Activated naive CD4-positive, alpha-beta T cell treated with anti-CD3 and anti-CD28 coated beads, Interleukin-2, amount 50 U/mL, for 72 hours (primary cell): ENCODE measurements at places on chromosomes 3 and 15. TPM values are rescaled to one million over a fixed set of nuclear protein-coding genes. Genes with fewer than 3 reads are reported as not detected.

GRCh38 chr3:12489832-12490231 is 5.6 kb downstream of the TSEN2 start:
- no peak for DNase-seq

DNA sequence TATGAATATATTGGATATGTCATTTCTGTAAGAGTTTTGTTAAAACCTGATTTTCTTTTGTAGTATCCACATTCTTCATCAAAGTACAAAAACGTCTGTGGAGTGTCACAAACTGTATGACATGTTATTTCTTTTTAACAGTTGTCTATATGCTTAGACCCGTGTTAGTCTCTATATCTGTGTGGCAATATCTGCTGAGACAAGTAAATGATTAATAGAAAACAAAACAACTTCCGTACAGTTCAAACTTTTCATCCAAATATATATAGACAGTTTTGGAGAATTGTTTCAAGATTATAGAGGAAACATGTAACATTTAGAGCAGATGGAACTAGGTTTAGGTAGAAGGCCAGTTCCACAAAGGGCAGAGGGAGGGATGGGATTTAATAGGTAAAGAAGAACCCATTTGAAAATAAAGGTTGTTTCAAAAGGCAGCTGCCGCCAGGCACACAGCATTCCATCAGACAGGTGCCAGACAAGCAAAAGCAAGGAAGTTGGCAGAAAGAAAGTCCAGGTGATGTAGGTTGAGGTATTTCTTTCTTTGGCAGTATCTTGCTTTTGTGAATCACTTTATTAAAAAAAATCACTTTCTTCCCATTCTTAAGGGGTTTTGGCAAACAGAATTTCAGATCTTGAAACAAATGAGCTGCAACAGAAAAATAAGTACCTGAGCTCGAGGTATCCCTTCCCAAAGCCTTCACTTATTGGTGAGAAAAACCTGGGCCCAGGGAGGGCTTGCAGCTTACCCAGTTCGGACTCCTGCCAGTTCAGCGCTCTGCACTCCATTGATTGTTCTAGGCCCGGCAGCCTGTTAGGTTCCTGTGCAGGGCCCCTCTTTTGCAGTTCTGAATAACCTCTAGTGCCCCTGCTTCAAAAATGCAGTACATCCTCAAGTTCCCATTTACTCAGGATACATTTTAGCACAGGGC is 49.0 kb downstream of the LRRN1 start:
- DNase-seq = no peak

GRCh38 chr3:150278843-150279381 is 129.2 kb upstream of the TSC22D2 start:
- no peak for DNase-seq

Gene SLC38A3
- not detected for total RNA-seq

Gene TRPM1
- not detected for total RNA-seq

DNA sequence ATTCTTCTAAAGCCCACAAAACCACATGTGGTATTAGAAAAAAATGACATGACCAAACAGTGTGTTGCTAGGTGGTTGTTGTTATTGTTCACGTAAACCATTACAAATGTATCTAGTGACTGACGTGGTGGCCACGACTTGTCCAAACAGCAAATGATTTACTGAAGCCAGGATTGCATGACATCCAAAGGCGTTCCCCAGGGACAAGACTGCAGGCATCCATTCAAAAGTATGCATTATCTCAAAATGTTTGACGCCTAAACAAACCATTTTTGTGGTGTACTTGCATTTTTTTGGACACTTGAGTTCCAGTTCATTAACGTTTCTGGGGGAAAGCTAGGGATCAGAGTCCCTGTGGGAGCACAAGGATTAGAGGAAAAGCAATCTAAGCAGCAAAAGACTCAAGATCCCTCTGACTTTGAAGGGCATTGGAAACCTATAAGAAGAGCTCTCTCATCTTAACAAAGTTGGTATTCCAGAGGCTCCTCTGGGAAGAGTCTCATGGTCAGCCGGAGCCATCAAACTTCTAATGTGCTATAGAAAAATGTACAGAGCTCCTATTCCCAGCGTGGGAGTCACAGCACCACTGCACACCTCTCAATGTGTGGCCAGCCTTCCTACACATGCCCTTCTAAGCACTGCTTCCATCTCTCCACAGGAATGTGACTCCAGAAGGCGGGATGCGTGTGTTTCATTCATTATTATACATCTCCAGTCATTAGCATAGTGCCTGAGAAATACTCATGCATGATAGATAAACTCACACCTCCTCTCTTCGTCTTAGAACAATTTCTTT is 62.9 kb downstream of the FBN1 start:
- no peak for DNase-seq

DNA sequence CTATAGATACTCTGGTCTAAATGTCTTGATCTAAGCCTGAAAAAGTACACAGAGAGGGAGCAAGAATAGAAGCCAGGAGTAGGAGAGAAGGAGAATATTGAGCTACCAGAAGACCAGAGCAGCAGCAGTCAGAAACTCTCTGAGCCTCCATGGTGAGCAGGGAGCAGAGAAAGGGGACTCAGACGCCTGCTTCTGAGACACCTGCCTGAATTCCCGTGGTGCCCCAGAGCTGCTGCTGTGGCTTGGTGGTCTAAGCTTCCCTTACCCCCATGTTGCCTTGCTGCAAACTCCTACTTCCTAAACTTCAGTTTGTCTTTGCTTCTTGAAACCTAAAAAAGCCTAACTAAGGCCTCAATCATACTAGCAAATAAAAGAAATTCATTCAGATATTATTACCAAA is 94.9 kb upstream of the STRIT1 start:
- no peak for DNase-seq

Gene SPPL2A
- total RNA-seq = 68.1 TPM

Gene ACOX2
- not detected for total RNA-seq

Gene DHX36
- total RNA-seq = 85.5 TPM

DNA sequence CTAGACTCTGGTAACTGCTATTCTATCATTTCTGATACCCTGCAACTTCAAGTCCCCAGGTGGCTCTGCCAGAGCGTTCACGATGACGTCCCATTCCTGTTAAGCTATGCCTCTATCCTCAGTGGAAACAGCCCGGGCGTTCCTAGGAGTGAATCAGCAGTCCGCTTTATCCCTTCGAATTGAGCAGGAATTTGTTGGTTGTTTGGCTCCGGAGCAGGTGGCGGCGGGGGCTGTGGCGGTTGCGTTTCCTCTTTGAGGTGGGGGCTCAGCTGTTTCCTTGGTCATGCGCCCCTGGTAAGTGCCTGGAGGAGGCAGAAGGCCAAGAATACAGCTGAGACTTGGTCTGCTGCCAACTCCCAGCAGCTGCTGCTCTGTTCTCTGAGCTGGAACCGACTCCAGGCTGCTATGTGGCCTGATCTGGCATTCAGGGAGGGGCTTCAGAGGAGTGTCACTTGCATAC is 25.2 kb downstream of the ARPP21 start:
- DNase-seq = no peak

DNA sequence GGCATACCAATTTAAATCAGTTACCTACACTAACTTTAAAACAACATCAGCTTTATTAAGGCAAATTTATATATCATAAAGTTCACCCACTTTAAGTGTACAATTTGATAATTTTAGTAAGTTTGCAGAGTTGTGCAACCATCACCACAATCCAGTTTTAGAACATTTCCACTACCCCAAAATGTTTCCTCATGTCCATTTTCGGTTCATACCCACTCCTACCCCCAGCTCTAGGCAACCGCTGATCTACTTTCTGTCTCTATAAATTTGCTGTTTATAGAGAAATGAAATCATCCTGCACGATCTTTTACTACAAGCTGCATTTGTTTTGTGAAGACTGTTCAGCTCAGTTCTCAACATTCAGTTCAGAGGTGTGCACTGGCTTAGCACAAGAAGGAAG is 31.5 kb upstream of the FAM81A start:
- DNase-seq = no peak

DNA sequence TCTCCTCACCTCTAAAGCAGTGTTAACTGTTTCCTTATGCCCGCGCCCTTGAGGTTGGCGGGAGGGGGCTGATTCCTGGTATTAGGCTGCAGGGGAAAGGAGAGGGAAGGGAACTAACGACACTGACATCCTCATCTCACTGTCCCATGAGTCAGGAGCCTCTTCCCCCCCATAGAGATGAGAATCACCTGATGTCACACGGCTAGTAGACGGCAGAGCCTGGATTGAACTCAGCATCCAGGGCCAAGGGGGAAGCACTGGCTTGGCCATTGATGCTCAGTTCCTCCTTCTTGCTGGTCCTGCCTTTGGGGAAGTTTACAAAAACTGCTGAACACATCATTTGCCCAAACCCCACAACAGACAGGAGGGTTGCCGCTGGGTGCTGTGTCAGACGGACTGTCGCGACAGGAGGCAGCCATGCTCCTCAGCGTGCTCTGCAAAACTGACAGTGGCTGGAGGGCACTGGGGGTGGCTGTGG is 38.5 kb downstream of the IDH2 start:
- no peak for DNase-seq

GRCh38 chr15:55248895-55249294 is 40.7 kb downstream of the RAB27A start:
- no peak for DNase-seq

GRCh38 chr3:82000350-82000749 is 238.9 kb upstream of the GBE1 start:
- DNase-seq = no peak

Gene WDR93
- not detected for total RNA-seq

Gene ZNF662
- 1.7 TPM for total RNA-seq

GRCh38 chr3:100402256-100402655 is 917 bp downstream of the LNP1 start:
- no peak for DNase-seq

DNA sequence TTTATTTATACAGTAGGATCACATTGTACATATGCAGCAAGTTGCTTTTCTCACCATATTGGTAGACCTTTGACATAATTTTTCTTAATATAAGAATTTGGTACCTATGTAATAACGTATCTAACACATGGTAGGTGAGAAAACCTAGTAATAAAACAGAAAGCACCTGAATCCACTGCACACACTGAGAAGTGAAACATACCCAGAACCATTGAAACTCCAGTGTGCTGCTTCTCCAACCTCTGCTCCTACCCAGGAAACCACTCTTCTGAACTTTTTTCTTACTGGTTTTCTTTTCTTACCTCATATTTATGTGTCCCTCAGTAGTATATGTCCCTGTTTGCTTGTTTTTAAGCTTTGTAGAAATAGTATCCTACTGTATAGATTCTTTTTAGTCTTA is 293.0 kb downstream of the UBE2E2 start:
- DNase-seq = no peak

- no peak for DNase-seq
Observed at GRCh38 chr3:171850960-171851659, 8.0 kb downstream of the TMEM212 start.

- no peak for DNase-seq
Observed at GRCh38 chr15:39075311-39075710, 505.6 kb upstream of the THBS1 start.

- no peak for DNase-seq
Observed at GRCh38 chr3:99772171-99772570, 45.5 kb upstream of the CMSS1 start.

DNA sequence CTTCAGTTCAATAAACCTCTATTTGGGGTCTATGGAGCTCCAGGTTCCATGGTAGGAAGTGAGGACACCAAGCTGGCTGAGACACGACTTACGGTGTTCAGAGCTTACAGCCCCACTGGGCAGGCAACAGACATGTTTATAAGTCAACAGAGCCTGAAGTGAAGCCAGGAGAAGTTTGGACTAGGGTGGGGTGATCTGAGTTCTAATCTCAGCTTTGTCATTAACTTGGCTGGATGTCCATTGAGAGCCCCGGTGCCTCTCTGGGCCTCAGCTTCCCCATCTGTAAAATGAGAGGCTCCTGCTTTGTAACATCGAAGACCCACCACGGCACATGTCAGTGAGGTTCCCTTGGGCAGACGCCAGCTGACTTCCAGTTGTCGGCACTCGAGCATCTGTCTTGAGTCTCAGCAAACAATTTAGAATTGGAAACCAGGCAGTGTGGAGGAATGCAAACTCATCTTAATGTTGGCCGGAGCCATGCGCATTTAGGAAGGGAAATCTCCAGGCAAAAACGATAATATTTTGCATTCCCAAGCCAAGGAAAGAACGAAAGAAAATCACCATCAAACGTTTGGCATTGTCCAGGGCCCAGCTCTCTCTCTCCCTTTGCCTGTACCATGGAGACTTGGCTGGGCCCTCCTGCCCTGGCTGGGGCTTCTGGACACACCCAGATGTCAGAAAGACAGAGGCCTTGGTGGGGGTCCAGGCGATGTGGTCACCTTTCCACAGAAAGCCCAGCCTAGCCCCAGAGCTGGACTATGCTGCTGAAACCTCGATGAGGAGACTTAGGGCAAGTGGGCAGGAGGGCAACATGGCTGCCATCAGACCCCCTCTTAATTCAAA is 18.4 kb downstream of the ITGA11 start:
- DNase-seq = no peak

Gene ZMYND10
- 1.9 TPM for total RNA-seq

DNA sequence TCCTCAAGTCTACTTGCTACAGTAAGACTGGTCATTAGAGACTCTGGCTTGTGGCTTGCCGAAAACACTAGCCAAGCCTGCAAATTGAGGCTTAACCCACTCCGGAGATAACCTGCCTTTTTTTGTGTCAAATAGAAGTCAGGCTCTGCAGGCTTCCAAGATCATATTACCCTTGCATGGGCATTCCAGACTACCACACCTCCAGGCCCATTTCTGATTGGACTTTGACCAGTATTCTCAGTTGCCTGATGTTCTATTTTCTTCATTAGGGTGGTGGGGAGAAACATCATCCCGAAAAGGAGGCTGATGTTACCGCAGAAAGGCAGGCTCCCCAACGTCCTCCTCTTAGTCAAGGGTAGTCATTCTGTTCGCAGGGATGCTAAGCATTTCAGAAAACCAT is 68.1 kb upstream of the FOXP1 start:
- no peak for DNase-seq

Gene SCN11A
- total RNA-seq = 0.21 TPM

Gene SERINC4
- total RNA-seq = 0.61 TPM

DNA sequence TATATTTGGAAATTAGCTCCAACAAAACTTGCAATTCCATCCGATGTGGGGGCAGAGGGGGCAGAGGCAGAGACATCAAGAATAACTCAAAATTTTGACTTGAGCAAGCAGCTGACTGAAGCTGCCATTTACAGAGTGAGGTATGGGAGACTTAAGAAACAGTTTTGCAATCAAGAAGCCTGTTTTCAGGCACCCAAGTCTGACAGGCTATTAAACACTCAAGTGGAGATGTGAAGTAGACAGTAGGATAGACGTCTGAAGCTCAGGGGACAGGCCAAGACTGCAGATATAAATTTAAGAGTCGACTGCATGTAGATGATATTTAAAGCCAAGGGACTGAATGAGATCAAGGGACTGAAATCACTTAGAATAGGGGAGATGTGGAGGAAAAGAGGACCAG is 9.9 kb upstream of the SH3BP5 start:
- DNase-seq = no peak

GRCh38 chr15:81749716-81750375 is 296.0 kb downstream of the MEX3B start:
- no peak for DNase-seq

DNA sequence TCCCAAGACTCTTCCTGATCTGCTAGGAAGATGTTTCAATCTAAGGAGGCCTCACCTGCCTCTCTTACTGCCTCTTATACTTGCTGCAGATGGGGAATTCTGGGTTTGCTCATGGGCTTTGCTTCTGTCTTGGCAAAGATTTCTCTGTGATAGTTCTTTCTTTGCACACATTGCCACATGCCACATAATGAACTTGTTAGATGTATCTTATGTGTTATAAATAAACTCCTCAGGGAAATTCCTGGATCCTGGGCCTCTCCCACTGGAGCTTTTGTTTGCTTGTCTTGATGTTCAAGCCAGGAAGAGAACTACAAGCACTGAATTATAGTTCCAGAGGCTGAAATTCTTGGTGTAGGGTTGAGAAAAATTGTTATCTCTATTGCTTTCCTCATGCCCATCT is 12.2 kb downstream of the RTP1 start:
- no peak for DNase-seq

- no peak for DNase-seq
Observed at GRCh38 chr3:14439501-14440167, 37.2 kb downstream of the SLC6A6 start.
